ENCODE measurements at places on chromosomes 2 and 18.
A peak's percentile ranks its signal among the peaks of the same experiment; 100 is the strongest.

DNA sequence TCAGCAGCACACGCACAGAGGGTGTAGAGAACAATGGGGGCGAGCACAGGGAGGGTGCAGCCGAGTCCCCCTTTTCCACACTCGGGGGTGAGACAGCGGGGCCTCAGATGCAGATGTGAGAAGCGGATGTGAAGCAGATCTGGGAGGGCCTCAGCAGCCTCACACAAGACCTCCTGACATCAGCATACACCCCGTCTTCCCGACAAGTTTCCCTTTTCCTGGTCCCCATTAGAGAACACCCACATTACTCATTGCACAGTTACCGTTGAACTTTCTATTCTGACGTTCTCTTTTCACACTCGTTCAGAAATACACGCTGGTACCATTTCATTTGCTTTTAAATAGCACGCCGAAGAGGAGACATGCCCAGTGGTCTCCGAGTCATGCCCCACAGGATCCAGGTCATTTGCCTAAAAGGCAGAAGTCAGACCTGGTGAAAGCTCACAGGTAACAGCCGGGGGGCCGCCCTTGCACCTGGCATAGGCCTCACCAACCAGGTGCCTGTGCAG lies 129.5 kb upstream of the ID2 start:
- no peak for DNase-seq

GRCh38 chr2:241818229-241818942 lies 9.4 kb downstream of the NEU4 start:
- peak; percentile 11 for DNase-seq

GRCh38 chr2:33321236-33321771 lies 155.1 kb upstream of the RASGRP3 start:
- DNase-seq, result no peak

GRCh38 chr2:63364866-63365265 lies 223.4 kb downstream of the WDPCP start:
- no peak for DNase-seq

DNA sequence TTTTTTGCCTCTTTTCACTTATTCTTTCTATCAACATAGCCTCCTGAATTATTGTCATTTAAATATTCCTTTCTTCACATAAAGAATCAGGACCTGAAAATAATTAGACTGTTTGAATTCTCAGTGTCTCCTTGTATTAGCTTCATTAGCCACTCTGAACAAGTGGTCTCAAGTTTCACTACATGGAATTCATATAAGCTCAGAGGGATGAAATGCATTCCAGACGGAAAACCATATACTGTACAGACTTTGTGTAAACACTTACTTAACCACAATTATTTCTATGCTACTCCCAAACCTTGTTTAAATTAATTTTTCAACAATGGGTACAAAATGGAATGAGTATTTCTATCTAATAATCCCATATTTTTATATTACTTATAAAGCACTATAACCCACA lies 53.4 kb downstream of the CHN1 start:
- no peak for DNase-seq

DNA sequence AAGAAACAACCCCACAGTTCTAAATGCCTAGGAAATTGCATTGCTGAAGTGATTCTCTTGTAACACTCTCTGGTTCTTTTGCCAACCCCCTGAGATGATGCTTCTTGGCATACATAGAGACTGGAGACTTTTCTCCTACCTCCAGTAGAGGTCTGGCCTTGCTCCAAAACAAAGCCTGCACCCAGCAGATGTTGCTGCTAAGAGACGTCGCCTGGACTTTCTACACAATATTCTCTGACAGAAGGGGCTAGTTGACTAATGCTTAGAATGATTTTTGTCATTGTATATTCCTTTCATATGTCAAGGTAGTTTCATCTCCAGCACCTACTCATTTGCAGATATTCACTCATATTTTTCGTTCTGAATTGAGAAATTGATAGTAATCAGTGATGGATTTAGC lies 24.6 kb downstream of the SOWAHC start:
- DNase-seq, result no peak

GRCh38 chr2:98607741-98608115 lies 584 bp downstream of the COA5 start:
- no peak for DNase-seq

All from GM12891 (cell line).